ENCODE measurements at places on chromosomes 2 and 18. TPM values are rescaled to one million over a fixed set of nuclear protein-coding genes. Genes with fewer than 3 reads are reported as not detected.

The BARD1 gene
- 21.2 TPM for total RNA-seq

- no peak for DNase-seq
Observed at GRCh38 chr2:83959266-83959665, 499.8 kb downstream of the SUCLG1 start.

The FN1 gene
- total RNA-seq = 4,393 TPM

DNA sequence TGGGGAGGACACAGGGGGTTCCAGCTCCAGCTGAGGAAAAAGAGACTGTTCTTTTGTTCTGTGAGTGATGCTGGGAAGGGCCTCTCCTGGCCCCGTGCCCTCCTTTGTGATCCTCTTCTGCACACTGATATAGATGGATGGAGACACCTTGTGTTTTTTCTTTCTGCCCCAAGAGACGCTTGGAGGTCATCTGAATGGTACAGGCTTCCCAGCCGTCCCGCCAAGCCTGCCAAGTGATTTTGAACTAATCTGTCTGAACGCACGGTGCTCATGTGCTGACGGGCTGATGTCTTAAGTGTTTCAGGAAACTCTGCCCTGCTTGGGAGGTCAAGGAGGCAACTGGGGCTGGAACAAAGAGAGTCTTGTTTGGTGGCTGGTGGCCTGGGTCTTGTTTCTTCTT, 57.5 kb downstream of the KIF5C start:
- no peak for DNase-seq

The AQP4 gene
- 0.30 TPM for total RNA-seq

The RAD51AP2 gene
- not detected for total RNA-seq

DNA sequence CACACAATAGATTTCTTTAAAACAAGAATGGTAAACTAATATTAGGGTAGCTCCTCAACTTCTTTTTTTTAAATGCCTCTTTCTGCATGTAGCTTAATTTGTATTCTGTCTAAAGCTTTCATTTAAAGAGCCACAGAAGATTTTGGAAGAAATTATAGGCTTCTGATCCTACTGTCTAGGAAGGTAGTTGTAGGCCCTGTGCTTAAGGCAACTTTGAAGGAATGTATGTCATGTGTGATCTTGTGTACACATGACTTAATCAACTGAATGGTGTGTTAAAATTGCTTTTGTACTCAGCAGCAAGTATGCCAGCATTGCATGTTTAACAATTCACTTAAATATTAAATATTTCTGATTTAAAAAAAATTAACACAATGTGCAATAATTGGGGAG, 51.5 kb upstream of the LYPD6 start:
- no peak for DNase-seq

- DNase-seq = no peak
Observed at GRCh38 chr2:39216346-39217191, 27.2 kb downstream of the CDKL4 start.

DNA sequence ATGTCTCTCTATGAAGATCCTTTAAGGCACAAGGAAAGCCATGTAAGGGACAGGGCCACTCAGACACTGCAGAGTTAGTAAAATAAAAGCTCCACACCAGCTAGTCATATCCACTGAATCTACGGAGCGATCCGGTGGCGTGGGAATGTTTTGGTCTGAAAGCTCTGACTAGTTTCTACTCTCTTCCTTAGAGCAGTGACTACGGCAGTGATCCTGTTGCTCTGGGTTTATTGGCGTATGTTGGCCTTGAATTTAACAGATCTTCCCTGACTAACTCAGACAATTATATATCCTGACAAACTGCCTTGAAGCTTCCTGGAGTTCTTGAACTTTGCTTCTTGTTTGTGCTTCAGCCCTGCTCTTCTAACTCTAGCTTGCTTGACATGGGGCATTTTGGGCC, 115.3 kb upstream of the FZD5 start:
- no peak for DNase-seq

DNA sequence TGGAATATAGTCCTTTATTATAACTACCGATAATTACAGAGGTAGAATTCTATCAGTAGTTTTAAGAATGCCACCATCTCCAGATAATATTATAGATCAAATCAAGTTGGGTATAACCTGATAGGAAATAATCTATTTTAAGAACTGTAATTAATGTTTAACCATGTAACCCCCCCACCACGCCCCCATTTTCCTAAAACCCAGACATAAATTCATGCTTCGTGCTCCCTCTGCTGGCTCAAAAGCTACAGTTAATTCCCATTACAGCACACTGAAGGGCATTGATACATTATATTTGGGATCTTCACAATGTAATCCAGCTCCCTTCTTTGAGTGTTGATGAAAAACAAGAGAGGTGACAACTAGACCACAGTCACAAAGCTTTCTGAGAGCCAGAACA, 228.0 kb upstream of the SMAD7 start:
- no peak for DNase-seq

DNA sequence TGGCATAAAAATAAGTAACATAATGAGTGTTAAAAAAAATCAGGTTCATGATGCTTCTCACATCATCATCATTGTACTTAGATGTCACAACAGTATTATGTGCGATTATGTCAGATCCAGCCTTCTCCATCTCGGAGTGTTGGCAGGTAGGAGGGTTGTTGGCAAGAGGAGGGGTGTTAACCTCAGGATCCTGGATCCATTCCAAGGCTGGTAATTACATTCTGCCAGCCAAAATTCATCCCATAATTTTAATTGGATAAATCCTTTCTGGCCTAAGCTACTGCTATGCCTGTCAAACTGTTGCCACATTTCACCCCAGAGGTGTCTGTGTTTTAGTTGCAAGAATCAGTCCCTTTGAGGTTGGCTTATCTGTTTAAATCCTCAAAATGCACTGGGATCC, 891 bp upstream of the FTCDNL1 start:
- no peak for DNase-seq

The TEKT4 gene
- total RNA-seq = not detected

The ALK gene
- total RNA-seq = 0.13 TPM

The NUP35 gene
- 14.1 TPM for total RNA-seq

DNA sequence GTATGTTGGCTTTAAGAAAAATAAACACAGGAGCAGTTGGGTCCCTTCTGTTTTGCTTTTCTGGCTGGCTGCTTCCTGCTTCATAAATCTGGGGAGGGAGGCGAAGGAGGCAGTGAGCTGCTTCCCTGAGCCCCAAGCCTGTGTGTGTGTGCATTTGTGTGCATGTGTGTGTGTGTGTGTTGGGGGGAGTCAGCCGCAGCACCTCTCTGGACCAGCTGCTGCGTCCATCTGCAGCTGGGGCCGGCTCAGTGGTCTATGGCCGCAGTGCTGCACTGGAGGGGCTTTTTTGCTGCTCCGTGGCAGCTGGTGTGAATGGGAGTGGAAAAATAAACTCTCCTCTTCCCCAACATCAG, 192.3 kb downstream of the RNF144A start:
- no peak for DNase-seq

- peak; percentile 56 for DNase-seq
Observed at GRCh38 chr2:144414324-144414845, 105.5 kb downstream of the ZEB2 start.

GRCh38 chr2:68287580-68288441, 31.9 kb downstream of the CNRIP1 start:
- peak; percentile 61 for DNase-seq

The NOTO gene
- not detected for total RNA-seq

The ATP6V1C2 gene
- total RNA-seq = 0.49 TPM

GRCh38 chr2:63052411-63053080, 1.9 kb downstream of the OTX1 start:
- no peak for DNase-seq

The SLC11A1 gene
- 40.1 TPM for total RNA-seq

DNA sequence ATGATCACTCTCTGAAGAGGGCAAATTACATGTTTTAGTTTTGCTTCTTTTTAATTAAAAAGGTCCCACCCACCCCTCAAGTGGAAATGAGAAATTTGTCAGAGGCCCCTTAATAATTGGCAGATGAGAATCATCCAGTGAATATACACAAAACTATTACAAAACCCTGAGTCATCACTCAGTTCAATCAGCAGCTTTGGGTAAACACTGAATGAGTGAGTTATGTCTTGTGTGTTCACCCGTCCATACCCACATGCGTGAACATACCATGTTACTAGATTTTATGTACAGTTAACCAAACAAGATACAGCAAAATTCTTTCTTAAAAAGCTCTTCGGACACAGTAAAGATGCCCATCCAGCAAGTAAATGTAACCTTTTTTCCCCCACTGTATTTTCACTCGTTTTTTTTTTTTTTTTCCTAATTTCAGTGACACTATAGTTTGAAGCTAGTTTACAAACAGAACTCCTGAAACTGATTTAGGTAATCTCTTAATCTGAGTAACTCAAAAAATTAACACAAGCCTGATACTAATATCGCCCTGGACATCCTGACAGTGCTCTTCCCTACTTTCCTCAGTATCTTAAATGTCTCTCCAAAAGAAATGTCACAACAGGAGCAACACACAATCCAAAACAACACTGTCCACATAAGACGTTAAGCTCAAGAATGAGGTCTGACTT, 1.4 kb downstream of the PSME4 start:
- no peak for DNase-seq

- DNase-seq = no peak
Observed at GRCh38 chr2:219000569-219000960, 7.3 kb upstream of the CRYBA2 start.

DNA sequence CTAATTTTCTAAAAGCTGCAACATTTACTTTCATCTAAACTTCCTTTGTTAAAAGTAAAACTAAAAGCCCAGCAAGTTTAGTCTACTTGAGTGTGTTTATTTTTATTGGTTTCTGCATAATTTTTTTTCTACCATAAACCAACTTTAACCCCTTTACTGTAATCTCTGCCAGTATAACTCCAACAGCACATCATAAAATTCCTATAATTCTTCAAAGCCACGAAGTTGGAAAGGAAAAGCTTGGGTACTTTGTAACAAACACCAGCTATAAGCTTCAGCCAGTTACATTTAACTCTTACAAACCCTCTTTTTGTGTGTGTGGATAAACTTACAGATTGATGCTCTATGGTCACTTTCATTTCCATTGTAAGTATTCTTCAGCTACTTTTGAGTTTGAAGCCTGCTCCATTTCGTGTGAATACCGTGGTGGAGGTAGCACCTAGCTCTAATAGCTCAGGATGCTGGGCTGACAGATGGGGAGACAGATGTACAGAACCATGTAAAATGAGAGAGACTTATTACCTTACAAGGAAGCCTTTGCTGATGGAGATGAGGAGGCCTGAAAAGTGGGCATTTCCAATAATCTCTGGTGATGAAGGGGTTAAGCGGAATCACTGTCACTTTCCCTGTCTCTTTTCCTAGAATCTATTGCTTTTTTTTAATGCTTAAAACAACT, 42.5 kb downstream of the ZEB2 start:
- DNase-seq = no peak

DNA sequence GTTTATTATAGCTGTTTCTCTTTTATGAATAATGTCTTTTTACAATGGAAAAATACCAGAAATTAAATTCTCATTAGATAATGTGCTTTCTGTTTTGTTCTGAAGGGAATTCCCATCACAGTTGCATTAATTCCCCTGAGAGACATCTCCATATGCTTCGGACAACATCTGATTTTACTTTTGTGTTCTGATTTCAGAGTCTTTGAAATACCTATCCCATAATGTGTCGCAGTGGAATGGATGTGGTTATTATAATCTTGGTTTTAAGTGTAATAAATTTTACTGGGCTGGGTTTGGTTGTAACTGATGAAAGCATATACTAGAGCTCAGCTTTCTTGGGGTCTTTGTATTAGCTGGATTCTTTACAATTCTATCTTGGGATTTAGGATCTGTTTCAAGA, 12.5 kb downstream of the SPTBN1 start:
- DNase-seq = no peak

- DNase-seq = no peak
Observed at GRCh38 chr2:107728586-107728985, 98.1 kb upstream of the RGPD4 start.

GRCh38 chr18:31683106-31683505, 1.3 kb downstream of the B4GALT6 start:
- DNase-seq = no peak

- no peak for DNase-seq
Observed at GRCh38 chr2:134670955-134671354, 47.8 kb downstream of the TMEM163 start.

The GKN1 gene
- not detected for total RNA-seq

DNA sequence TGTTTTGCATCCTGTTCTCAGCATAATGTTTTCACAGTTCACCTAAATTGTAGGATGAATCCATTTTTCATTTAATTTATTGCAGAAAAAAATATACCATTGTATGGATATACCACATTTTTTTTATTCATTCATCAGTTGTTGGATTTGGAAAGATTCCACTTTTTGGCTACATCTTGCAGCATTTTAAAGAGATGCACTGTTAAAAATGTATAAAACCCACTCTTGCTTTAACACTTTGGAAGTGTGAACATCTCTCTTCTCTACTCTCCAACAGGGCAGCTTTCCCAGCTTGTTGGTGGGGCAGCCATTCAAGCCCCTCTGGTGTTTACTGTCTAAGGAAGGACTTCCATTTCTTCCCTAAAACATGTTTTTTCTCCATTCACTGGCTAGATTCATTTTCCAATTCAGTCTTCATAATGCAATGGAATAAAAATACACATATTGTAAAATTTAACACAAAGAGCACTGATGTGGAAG, 104.4 kb upstream of the CBLN2 start:
- DNase-seq = no peak

- DNase-seq = no peak
Observed at GRCh38 chr2:88114889-88115288, 13.0 kb downstream of the FABP1 start.

The FHL2 gene
- total RNA-seq = 60.4 TPM

DNA sequence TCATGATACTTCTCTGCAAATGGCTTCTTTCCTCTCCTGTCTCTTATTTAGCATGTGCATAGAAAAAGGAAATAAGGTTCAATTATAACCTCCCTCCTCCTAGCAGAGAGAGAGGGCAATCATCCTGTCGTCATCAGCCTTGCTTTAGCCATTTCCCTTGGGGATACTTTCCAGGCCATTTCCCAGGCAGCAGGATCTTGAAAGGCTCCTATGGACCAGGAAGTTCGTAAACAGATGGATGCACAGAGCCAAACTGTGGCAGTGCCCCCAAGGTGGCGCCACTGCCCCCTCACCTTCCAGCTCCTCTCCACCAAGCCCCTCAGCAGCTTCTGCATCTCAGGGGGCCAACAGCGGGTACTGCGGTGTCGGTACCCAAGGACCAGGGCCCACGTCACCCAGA, 157.4 kb downstream of the DTNA start:
- DNase-seq = no peak

The FEV gene
- not detected for total RNA-seq

- peak; percentile 8 for DNase-seq
Observed at GRCh38 chr2:8551622-8552074, 130.2 kb upstream of the ID2 start.

The CYRIA gene
- 12.8 TPM for total RNA-seq

DNA sequence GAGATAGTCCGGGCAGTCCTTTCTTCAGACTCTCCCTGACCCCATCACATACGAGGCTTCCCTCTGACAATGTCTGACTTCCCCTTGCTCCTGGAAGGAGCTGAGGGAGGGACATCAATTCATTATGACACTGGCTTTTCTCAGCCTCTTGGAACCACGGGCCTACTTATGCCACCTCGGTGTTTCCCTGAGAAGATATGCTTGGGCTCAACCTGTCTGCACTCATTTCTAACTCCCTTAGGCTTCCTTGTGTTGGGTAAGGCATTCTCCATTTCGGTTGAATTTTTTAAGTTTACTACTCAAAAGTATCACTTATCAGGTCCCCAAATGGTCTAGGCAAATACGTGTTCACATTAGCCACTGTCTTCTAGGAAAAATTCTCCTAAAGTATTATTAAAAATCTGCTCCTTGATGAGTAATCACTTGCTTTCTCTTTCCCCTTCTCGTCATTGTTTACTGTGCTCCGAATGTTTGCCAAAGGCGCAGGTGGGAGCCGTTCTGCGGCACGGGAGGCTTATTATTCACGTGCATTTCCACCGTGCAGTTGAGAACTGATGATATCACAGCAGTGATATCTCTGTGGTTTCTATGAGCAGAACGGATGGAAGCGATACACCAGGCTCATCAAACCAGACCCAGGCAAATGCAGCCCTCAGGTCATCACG, 33.1 kb downstream of the ARL4C start:
- no peak for DNase-seq
